ENCODE measurements at places on chromosomes 4 and X.

- DNase-seq: no peak
Observed at GRCh38 chrX:115284877-115285276, 4.6 kb upstream of the LUZP4 start.

GRCh38 chr4:62145276-62145675, 945.1 kb downstream of the ADGRL3 start:
- DNase-seq: no peak

GRCh38 chrX:130984782-130985181, 73.4 kb upstream of the ARHGAP36 start:
- DNase-seq: no peak

DNA sequence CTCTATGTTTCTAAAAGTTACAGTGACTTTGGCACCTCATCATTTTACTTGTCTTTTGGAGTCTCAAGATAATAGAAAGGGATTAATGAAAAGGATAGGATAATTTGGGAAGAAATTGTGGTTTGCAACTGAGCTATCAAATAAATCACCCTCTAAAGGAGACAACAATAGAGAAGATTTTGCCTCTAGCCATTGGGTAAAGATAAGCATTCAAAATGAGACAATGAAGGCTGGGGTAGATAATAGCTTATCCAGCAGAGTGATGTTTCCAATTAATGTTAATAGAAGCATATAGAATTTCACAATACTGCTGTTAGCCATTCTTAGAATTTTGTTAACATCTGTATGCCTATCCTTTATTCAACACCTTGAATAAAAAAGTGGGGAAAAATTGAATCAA, 1177.6 kb downstream of the ADGRL3 start:
- DNase-seq: no peak

- no peak for DNase-seq
Observed at GRCh38 chr4:68859655-68860054, 43.9 kb downstream of the UGT2B10 start.

DNA sequence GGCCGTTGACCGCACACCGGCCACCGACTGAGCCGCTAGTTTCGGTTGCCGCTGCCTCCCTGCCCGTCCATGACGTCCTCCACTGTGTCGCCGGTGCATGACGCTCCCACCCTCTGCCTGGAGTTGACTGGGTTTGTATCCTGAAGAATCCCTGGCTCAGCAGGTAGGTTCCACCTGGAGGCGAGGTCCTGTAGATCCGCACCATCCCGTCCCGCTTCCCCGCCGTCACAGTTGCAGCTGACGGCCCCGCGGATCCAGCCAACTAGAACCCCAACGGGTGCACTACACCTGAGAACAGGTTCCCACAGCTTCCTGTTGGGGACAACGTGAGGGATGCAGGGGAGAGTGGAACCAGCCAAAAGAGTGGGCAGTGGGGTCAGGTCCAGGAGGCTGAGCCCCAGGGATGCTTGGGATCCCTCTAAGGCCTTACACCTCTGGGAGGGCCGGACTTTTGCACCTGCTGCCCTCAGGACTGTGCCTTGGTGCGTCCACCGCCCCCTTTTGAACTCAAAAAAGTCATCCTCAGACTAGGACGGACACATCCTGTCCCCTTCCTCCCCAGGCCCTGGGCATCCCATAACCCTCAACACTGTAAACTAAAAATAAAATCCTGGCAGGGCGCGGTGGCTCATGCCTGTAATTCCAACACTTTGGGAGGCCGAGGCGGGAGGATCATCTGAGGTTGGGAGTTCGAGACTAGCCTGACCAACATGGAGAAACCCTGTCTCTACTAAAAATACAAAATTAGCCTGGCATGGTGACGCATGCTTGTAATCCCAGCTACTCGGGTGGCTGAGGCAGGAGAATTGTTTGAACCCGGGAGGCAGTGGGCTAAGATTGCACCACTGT, 1.1 kb upstream of the SLBP start:
- no peak for DNase-seq

GRCh38 chr4:83618991-83619645, 83.2 kb downstream of the GPAT3 start:
- DNase-seq: peak; percentile 57

- no peak for DNase-seq
Observed at GRCh38 chr4:125444166-125444565, 129.4 kb downstream of the FAT4 start.

GRCh38 chr4:67934628-67935027, 28.7 kb downstream of the TMPRSS11A start:
- DNase-seq: no peak

GRCh38 chrX:128975745-128976144, 547.5 kb downstream of the SMARCA1 start:
- DNase-seq: peak; percentile 11
